ENCODE measurements at places on chromosomes 2 and 18.

DNA sequence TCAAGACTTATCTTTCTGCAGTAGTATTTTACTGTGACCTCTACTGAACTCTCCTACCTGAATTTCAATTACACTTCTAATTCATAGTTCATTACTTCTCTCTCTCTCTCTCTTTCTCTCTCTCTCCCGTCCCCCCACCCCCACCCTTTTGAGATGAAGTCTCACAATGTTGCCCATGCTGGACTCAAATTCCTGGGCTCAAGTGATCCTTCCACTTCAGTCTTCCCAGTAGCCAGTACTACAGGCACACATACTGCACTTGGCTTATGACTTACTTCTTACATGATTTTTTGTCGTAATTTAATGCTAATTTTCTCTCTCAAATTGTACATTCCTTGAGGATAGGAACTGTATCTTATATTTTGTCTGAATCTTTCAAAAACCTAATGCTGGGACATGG, 6.0 kb upstream of the HIBCH start:
- no peak for DNase-seq

DNA sequence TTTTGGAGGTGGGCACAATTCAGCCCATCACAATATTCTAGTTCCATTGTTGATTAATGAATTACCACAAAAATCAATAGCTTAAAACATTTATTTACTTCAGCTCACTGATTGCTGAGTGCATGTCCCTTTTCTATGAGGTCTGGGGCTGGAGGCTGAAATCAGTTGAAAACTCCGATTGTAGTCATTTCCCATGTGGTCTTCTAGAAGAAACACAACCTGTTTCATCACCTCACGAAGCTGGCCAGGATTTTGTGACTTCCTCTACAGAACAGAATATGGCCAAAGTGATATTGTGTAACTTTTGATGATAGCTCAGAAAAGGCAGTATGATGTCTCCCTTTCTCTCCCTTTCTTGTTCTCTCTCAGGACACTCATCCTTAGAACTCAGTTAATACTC, 44.1 kb upstream of the CYRIA start:
- no peak for DNase-seq

DNA sequence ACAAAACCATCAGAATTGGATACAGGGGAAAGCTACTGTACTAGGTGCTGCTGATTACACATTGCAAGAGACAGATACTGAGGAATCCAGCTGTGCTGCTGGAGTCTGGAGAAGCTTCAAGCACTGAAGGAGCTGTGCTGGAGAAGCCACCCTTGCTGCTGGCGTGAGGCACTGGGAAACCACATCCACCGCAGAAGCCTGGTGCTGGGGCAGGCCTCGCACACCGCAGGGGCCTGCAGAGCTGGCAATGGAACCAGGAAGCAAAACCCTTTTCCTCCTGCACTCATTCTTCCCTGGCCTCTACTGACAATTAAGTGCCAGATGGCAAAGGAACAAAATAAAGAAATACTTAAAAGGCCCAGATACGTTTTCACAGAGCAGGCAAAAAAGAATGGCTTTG, 94.4 kb upstream of the MSH6 start:
- DNase-seq, result no peak

DNA sequence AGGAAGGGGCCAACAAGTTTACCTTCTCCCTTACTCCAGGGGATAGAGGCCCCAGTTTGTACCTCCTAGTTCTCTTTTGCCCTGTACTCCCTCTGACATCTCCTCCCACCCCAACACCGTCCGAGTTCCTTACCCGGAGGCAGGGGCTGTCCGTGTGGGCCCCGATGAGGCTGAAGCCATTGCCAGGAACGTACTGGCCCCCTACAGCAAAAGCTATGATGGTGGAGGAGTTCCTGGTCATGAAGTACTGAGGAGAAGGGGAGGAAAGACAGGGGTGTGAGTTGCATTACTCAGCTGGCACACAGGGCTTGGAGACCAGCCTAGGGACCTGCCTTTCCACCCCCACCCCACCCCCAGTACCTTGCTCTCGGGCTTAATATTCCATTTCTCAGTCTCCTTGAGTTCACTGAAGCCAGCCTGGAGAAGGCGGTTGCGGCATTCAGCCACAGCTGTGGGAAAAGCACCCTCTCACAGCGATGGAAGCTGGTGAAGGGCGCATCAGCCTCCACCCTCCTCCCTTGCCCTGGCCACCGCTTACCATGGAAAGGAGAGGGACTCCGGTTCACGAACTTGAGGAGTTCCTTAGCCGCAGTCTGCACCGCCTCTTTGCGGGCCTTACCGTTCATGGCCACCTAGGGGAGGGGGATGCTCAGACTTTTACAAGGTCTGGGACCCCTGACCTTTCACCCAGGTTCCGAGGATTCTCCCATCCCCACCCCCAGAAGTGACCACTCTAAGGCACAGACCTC, 1.0 kb downstream of the DNPEP start:
- DNase-seq, result no peak

- peak; percentile 68 for DNase-seq
These were observed 174.5 kb downstream of the CTIF start for GRCh38 chr18:48713309-48713708.

GRCh38 chr2:140288726-140289125, 1508.5 kb upstream of the NXPH2 start:
- DNase-seq, result no peak

GRCh38 chr2:156459720-156460119, 23.5 kb downstream of the GPD2 start:
- no peak for DNase-seq

GRCh38 chr18:56402872-56403516, 235.4 kb downstream of the TXNL1 start:
- peak; percentile 40 for DNase-seq

- no peak for DNase-seq
These were observed 3.9 kb downstream of the CTLA4 start for GRCh38 chr2:203871371-203871983.

GRCh38 chr2:212381428-212382102, 157.0 kb downstream of the ERBB4 start:
- DNase-seq, result no peak

DNA sequence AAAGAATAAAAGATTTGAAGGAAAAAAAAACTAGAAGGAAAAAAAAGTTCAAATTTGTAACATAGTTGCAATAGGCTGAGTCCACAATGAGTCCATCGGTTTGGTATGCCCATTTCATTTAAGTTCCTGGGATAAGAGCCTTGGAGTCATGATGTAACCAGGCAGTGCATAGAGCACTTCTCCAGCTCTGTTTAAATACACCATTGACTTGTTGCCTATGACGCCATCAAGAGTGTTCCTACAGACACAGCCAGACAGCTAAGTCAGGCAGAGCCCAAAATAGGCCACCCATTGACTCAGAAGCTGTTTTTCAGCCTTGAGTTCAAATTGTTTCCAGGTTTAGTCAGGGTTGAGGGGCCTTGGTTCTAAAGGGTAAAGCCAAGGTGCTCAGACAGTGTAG, 44.9 kb downstream of the SOCS6 start:
- DNase-seq, result no peak

All from kidney capillary endothelial cell (primary cell).